ENCODE measurements at places on chromosomes 2 and 18. TPM values are rescaled to one million over a fixed set of nuclear protein-coding genes. Genes with fewer than 3 reads are reported as not detected.

FAP gene
- not detected for total RNA-seq

COL4A3 gene
- not detected for total RNA-seq

DNA sequence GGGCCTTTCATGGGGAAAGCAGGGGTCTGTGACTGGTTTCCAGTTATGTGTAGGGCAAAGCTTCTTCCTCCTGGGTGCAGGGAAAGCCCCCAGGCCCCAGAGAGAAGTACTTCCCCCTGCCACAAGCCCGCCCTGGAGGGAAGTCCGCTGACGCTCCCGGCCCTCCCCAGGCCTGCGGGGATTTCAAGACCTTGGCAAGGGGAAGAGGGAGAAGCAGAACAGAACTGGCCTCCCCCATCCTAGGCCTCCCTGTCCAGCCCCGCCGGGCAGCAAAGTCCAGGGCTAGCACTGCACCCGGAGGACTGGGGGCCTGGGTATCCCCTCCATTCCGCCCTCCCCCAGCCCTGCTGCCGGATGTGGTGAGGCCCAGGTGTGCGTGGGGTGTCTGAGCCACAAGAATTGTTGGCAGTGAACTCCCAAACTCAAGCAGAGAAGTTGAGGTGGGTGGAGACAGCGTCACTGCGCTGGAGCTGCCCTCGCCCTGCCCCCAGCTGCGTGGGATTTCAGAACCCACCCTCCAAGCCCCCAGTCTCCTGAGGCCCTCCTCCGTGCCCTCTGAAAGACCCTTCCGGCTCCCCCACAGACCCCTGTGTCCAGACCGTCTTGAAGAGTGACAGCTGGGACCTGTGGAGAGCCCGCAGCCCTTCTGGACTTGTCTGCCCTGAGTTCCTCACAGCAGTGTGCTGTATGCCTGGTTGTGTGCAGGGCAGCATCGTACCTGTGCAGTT, 1.1 kb upstream of the DUSP2 start:
- H3K27ac ChIP-seq = peak overlapping the region; percentile 95
- H3K4me1 ChIP-seq = peaks cover 64% of the 10 kb centered on the region
- peaks cover 17% of the 10 kb centered on the region for H3K36me3 ChIP-seq
- H3K4me3 ChIP-seq = peak overlapping the region; percentile 89

SRSF7 gene
- 381 TPM for total RNA-seq

- H3K27me3 ChIP-seq = peaks cover 42% of the 10 kb centered on the region
- H3K4me1 ChIP-seq = peaks cover 35% of the 10 kb centered on the region
- H3K36me3 ChIP-seq = no peaks in the 10 kb centered on the region
- no peak for DNase-seq
These were observed 3.5 kb downstream of the FEV start for GRCh38 chr2:218981390-218981880.

GRCh38 chr2:205367331-205367935, 314.9 kb upstream of the NRP2 start:
- DNase-seq = no peak
- no peak overlapping the region for H3K27ac ChIP-seq
- H3K36me3 ChIP-seq = no peaks in the 10 kb centered on the region
- no peaks in the 10 kb centered on the region for H3K4me1 ChIP-seq

GTF2A1L gene
- total RNA-seq = not detected

DNA sequence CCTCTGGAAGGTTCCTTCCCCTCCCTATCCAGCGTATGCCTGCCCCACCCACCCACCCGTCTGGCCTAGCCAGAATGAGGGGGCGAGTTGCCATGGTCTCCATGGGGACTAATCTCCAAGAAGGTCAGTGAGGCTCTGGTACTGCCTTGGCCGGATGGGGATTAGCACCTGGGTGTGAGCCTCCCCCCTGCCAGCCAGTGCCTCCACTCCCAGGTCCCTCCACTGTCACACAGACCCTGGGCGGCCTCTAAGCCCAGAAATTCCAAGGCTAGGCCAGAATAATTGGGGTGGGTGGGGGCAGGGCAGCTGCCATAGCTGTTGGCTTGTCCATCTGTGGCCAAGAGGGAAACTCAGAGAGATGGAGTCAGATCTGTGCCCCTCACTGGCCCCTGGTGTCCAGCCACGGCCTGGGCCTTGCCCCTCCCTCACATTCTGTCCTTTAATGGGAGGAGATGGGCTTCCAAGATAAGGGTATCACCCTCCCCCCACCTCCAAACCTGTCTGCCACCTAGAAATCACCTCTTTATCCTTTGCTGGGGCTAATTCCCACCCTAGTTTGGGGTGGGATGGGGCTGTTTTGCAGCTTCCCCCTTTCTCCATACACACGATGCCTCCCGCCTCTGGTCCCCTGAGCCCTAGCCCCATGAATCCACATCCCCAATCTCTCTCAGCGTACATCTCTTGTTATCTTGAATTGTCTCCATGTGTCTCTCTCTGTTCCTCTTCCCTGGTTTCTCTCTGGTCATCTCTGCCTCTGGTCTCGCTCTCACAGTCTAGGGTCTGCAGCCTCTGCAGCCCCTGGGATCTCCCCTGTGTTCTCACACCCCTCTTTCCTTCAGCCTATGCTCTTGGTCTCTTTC, 6.0 kb upstream of the CRYBA2 start:
- peaks cover 56% of the 10 kb centered on the region for H3K27me3 ChIP-seq
- no peaks in the 10 kb centered on the region for H3K36me3 ChIP-seq
- no peak for DNase-seq
- H3K4me3 ChIP-seq = no peak overlapping the region

ATP6V1C2 gene
- total RNA-seq = not detected

DNA sequence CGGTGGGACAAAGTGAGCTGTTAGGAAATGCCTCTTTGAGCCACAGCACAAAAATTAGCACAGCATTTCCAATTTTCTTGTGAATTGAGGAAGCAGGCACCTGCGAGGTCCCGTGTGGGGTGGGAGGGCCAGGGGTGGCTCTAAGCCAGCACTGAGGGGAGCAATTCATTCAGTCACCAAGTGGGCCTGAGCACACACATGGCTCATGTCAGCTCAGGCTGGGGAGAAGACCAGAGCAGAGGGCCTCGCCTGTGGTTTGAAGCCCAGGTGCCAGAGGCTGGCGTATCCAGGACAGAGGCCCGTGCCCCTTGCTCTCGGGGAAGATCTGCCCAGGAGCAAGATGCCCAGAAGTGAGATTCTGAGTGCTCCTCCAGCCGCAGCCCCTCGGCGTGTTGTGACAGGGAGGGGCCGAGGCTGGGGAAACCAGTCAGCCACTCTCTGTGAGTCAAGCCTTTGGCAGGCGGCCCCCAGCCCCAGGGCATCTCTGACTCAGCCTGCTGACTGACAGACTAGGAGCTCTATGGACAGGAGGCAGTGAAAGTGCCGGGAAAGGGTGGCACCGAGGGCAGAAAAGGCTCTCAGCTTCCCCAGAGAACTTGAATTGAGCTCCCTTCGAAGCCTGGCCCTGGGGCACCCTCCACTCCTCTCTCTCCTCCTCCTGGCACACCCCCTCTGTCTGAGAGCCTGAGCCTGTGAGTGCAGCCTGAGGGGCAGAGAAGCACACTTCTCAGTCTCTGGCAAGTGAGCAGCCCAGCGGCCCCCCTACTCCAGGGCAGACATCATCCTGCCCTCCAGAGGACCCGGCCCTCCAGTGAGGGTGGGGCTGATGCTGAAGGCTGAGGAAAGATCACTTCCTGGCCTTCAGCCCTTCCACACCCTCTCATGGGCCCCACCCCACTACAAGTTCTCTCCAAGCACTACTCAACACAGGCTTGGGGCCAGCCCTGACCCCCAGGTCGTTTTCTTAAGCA, 32.3 kb downstream of the CYP26B1 start:
- no peak overlapping the region for H3K27ac ChIP-seq
- H3K4me1 ChIP-seq = no peaks in the 10 kb centered on the region
- H3K27me3 ChIP-seq = no peaks in the 10 kb centered on the region
- no peaks in the 10 kb centered on the region for H3K36me3 ChIP-seq
- no peak for DNase-seq

MYO5B gene
- 0.07 TPM for total RNA-seq

DNA sequence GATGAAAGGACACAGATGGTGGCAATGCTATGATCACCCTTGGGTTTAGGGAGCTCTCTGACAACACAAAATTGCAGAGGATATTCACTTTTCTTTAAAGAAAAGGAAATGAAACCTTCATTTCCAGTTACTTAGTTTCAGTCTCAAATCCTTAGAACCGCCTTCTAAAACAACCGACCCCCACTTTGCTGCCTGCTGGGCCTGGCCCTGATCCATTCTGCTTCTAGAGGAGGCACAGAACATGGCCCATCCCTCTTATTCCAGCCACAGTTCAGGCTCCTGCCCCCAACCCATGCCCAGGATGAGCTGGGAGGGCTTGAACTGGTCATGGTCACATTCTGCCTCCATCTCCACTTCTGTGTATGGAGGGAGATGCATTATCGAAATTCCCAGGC, 311.6 kb downstream of the EN1 start:
- no peaks in the 10 kb centered on the region for H3K27me3 ChIP-seq
- no peak overlapping the region for H3K4me3 ChIP-seq
- H3K27ac ChIP-seq = no peak overlapping the region
- no peaks in the 10 kb centered on the region for H3K36me3 ChIP-seq
- DNase-seq = no peak
- no peaks in the 10 kb centered on the region for H3K4me1 ChIP-seq

GRCh38 chr2:167761465-167762136, 485.8 kb downstream of the STK39 start:
- H3K36me3 ChIP-seq = no peaks in the 10 kb centered on the region
- DNase-seq = no peak
- no peak overlapping the region for H3K4me3 ChIP-seq
- no peaks in the 10 kb centered on the region for H3K4me1 ChIP-seq
- H3K27me3 ChIP-seq = no peaks in the 10 kb centered on the region

DNA sequence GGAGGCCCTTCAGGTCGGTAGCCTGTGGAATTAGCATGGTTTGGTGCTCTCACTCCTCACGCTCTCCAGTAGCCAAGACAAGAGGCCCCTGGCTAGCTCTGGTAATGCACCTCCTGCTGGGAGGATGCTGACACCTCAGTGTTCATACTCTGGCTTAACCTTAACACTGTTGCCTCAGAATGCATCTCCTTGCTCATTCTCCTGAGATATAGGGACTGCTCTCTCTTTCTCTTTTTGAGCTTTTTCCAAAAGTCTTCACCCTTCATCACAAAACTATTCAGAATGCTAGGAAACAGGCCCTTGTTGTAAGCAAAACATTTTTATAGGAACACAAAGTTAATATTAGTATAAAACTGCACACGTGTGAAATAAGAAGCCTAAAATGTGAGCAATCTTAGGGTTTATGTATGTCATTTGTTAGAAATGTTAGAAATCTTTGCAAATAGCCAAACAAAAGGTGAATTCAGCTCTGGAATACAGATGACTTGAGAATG, 17.3 kb upstream of the IMPA2 start:
- H3K4me1 ChIP-seq = no peaks in the 10 kb centered on the region
- DNase-seq = no peak
- no peaks in the 10 kb centered on the region for H3K27me3 ChIP-seq
- H3K36me3 ChIP-seq = no peaks in the 10 kb centered on the region
- H3K27ac ChIP-seq = no peak overlapping the region

DNA sequence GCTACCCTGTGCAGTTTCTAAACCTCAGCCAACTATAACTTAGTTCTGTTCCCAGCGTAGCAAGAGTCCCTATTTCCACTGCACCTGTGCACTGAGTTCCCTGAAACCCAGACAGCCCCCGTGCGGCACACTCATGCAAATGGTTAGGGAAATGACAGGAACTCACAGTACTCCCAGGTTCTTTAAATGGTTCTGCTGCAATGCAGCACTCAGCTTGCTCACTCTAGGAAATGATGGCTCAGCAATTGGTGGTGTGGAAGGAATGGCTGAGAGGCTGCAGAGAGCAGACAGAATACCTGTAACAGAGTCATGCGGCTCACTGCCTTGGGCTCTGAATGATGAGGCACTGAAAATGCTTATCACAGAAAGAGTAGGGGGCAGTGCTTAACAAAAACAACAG, 143.0 kb downstream of the RAD51AP2 start:
- no peak overlapping the region for H3K4me3 ChIP-seq
- H3K36me3 ChIP-seq = no peaks in the 10 kb centered on the region
- H3K27ac ChIP-seq = no peak overlapping the region
- DNase-seq = no peak

Data from CD8-positive, alpha-beta memory T cell (primary cell).